ENCODE measurements at places on chromosomes 6 and 20.

GRCh38 chr6:57283911-57284455, 33.4 kb upstream of the PRIM2 start:
- no peak for DNase-seq

DNA sequence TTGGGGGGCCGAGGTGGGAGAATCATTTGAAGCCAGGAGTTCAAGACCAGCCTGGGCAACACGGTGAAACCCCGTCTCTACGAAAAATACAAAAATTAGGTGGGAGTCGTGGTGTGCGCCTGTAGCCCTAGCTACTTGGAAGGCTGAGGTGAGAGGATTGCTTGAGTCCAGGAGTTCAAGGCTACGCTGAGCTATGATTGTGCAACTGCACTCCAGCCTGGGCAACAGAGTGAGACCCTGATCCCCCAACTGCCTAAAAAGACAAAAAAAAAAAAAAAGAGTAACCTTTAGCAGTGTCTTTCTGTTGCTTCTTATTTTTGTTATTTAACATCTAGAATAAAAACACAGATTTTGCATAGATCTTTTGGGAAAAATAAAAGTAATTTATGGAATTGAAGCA, 13.1 kb upstream of the COQ3 start:
- no peak for DNase-seq

- DNase-seq, result no peak
These were observed at the start of gene NT5E for GRCh38 chr6:85449818-85450759. NT5E (plus strand) TSS chr6:85450083; CDS start chr6:85450140, 57 bp downstream.

- DNase-seq, result no peak
These were observed 1.8 kb downstream of the ECHDC1 start for GRCh38 chr6:127341471-127342202.

- DNase-seq, result no peak
These were observed 7.8 kb upstream of the PNISR start for GRCh38 chr6:99432877-99433276.

DNA sequence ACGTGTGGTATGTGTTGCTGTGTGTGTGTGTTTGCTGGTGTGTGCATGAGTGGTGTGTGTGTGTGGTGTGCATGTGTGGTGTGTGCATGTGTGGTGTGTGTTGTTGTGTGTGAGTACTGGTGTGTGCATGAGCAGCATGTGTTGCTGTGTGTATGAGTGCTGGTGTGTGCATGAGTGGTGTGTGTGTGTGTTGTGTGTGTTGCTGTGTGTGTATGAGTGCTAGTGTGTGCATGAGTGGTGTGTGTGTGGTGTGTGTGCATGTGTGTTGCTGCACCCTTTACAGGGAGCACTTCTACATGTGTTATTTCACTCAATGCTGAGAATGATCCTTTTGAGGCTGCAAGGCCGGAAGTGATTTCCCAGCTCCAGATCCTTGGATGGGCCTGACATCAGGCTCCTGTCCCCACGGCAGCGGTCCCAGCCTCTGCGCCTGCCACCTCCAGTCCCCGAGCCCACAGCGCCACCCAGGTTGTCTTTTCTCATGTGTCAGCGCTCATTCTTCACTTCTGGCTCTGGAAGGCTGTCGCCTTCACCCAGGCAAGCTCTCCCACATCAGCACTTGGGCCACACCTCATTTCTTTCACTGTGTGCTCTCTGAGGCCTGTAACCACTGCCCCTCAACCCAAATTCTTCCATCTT, 2.6 kb downstream of the NPEPL1 start:
- DNase-seq, result no peak
